ENCODE measurements at places on chromosomes 16 and 17. TPM values are rescaled to one million over a fixed set of nuclear protein-coding genes. Genes with fewer than 3 reads are reported as not detected.

DNA sequence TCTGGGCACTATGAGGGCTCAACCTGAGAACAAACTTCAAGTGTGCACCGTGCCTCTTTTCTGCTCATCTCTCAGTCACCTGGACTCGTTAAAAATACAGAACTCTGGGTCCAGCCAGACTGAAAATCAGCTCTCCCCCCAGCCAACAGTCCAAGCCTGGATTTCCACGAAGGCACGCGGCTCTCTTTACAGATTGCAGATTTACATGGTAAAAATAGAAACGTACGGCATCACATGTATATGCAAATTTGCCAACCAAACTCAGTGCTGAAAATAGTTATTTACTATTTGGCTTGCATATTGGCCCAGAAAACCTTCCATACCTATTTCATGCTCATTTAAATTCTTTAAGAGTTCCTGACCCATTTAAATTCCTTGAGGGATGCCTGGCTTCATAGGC, 315.8 kb downstream of the MAF start:
- no peak for DNase-seq

- no peak for DNase-seq
These were observed 298.5 kb upstream of the FOXF1 start for GRCh38 chr16:86211800-86212199.

GRCh38 chr17:39485555-39485954, 24.3 kb downstream of the CDK12 start:
- no peak for DNase-seq

DNA sequence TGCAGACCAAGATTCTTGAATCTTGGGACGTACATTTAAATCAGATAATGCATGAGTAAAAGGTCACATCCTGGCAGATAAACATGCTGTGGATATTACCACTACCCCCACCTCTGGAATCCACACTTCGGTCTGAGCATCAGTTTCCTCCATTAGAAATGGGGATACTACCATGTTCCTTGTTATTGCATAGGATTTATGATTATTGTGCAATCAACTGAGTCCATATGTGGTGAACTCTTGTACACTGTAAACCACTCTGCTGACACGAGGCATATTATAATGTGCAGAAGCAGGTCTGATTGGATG, 108.7 kb downstream of the VAT1L start:
- no peak for DNase-seq

DNA sequence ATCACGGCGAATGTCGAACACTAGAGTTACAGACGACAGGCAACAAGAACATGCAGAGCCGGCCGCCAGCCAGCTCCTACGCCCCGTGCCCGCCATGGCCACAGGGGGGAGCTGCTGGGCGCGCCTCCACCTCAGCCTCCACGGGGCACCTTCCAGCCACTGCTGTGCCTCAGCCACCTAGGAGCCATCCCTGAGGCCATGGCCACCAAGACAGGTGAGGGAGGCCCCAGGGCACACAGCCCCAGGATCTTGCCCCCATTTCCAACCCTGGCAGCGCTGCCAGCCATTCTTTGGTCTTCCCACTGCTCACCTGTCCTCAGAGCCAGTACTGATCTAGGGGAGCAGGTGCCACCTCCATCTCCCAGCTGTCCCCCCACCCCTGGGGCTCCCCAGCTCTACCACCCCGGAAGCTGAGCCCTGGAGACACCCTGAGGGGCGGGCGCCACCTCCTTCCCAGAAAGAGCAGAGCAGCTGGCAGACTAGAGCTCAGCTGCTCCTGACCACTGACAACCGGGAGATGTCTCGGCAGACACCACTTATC, 11.8 kb downstream of the GNPTG start:
- peak; percentile 83 for DNase-seq

DNA sequence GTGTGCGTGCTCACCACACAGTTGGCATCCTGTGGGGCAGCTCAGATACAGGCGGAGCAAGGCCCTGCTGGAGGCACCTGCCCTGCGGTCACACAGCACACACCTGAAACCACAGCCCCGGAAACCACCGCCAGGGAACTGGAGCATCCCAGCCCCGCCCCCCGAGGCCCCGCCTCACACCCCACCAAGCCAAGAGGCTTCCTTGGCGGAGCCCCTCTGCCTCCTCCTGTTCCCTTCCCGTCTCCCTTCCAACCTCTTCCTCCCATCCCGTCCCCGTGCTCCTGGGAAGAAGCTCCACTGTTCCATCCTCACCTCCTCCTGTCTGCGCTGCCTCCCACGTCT, 205.5 kb downstream of the NTN1 start:
- no peak for DNase-seq

GRCh38 chr17:45263477-45263860, 1.6 kb upstream of the SPATA32 start:
- DNase-seq: no peak

DNA sequence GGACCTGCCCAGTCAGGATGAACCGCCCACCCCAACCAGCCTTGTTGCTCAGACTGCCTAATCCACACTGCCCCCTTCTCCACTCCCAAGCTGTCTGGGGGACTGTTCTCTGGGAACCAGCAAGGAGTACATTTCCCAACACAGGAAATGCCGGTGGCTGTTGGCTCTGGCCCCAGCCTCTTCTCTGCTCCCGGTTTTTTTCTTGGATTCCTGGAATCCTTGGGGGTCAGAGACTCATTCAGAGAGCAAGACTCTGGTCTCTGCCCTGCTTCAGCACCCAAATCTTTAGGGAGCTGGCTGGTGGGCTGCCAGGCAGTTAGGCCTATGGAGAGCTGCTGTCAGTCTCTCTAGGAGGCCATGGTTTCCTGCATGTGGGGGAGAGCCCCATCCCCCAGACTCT, 10.8 kb upstream of the MTMR4 start:
- peak; percentile 62 for DNase-seq

GRCh38 chr16:12416136-12416787, 387.4 kb downstream of the CPPED1 start:
- DNase-seq: no peak

DNA sequence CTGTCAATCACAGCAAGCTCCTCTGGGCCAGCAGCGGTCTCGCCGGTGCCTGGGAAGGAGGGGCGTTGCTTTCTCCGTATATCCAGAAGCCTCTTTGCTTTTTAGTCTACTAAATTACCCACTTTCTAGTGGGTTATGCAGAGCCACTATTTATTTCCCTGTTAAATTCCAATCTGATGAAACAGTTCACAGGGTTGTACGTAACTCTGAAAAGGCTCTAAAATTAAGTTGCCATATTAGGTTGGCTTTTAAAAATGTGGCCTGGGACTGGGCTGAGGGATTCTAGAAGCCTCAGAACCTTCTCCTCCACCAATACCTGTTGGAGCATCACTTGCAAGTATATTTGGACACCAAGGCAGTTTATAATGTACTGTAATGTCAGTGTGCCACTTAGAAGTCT, 27.2 kb downstream of the MARCHF10 start:
- DNase-seq: no peak

- no peak for DNase-seq
These were observed 23.4 kb downstream of the MYH13 start for GRCh38 chr17:10349403-10349802.

GRCh38 chr16:68086860-68087268, 1.7 kb downstream of the NFATC3 start:
- no peak for DNase-seq

GRCh38 chr17:60724647-60725046, 47.0 kb downstream of the BCAS3 start:
- DNase-seq: no peak

DNA sequence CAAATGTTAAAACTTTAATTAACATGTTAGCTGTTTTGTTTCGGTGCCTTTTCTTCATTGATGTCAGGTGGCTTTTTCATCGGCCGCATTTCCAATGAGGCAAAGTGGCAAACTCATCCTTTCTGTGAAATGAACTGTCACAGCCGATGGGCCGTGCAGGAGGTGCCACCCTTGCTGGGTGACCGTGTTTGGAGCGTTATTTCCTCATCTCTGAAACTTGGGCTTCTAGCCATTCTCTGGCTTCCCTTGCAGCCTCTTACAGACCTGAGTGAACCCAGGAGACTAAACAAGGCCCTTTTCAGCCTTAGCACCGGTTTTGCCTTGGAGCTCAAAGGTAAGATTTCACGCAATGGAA, 42.2 kb upstream of the PRSS54 start:
- peak; percentile 12 for DNase-seq

- no peak for DNase-seq
These were observed 17.5 kb upstream of the IRF8 start for GRCh38 chr16:85881436-85881835.

- DNase-seq: no peak
These were observed 25.4 kb upstream of the KRT20 start for GRCh38 chr17:40910441-40910841.

DNA sequence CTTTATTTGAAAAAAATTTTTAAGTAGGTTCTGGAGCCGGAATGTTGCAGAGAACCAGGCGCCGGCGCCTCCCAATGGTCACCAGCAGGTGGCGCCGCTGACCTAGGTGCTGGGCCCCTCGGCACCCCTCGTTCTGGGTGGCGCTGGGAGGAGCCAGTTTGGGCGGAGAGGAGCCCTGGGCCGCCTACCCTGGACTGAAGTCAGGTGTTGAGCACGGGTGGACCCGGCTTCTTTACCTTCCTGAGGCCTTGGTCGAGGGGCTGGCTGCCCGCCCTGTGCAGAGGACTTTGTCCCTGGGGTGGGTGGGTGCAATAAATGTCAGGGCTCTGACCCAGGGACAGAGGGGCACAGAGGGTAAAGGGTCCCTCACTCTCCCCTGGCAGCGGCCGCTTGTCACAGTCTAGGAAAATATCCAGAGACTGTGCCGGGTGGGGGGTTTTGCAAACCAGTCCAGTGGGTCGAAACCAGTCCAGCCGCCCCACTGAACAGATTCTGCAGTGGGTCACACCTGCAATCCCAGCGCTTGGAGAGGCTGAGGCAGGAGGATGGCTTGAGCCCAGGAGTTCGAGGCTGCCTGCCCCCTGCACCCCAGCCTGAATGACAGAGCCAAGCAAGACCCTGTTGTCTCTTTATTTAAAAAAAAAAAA, 30.1 kb upstream of the TNFRSF13B start:
- peak; percentile 90 for DNase-seq

DNA sequence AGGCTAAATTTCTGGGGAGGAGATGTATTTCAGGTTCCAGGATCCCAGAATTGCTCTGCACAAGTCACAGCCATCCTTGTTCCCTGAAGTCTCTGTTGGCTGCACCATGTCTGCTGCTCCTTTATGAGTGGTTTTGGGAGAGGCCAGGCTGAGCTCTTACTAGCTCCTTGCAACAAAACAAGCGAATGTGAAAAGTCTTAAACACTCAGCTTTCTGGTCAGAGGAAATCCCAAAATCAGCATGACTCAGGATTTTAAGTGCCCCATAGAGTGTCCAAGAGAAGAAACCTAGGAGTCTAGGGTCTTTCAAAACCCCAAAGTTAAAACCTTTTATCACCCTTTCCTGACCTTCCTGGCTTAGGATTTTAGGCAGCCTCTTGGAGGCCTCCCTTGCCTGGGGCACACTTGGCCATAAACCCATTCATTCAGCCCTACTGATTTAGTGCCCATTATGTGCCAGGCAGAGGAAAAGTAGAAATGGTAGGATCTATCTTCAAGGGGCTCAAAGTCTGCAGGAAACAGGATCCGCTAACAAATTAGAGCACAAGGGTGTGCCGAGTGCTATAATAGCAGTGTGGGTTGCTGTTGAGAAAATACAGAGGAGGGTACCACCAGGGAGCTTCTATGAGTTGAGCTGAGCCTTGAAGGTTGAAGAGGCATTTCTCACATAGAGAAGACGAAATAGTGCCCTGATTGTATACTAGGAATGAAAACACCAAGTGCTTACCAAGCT, 36.9 kb downstream of the SOST start:
- DNase-seq: no peak

DNA sequence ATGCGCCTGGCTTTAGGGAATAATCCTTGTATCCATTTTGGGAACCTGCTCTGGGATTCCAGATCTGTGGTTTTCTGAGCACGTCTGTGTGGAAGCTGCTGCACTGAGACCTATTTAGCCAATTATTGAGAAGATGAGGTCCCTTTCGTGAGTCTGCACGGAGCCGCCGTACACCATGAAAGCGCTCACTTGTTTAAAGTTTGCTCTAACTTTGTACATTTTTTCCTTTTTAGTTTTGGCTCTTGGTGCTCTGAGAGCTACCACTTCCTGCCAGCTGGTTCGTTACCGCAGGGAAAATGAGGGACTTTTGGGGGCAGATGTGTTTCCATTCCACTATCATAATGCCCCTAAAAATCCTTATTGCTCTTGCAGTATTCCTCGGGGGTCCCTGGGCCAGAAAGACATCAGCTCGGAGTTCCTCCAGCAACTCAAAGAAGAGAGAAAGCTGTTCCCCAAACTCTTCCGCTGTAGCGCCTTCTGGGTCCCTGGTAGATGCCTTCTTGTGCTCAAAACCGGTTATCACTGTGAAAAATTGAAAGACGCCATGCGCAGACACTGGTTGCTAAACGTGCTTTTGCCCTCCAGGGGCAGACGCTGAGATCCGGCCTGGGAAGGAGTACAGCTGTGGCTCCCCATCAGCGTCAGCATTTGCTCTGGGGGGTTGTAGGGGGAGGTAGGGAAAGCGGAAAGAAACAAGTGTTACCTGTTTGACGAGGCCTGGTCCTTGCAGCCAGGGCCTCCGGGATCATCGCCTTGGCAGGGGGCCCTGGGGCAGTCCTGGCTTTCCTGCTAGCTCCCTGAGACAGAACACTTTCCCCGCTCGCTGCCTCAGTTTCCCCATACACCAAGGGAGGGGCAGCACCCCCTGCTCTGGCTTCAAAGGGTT, 238.1 kb downstream of the MRTFB start:
- peak; percentile 42 for DNase-seq

- no peak for DNase-seq
These were observed 29.4 kb downstream of the COPRS start for GRCh38 chr17:31829649-31830048.

GRCh38 chr17:15654886-15655561, 29.1 kb downstream of the TRIM16 start:
- DNase-seq: peak; percentile 56

DNA sequence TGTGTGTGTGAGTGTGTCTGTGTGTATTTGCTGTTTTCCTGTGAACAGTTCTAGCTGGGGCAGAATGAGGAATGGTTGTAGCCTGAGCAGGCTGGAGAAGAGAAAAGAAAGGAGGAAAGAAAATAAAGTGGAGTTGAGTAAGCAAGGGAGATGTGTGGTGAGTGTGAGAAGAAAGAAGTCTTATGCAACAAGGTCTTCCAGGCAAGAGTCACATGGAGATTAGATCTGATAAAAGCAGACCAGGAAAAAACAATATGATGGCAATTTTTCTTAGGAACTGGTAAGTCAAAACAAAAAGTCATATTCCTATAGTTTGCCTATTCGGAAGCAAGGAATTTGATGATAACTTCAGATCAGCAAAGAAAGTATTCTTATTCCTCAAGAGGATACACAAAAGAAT, 125.0 kb downstream of the HS3ST3A1 start:
- no peak for DNase-seq

- no peak for DNase-seq
These were observed 16.0 kb upstream of the RASD1 start for GRCh38 chr17:17511881-17512858.

- peak; percentile 63 for DNase-seq
These were observed 60.8 kb upstream of the MED9 start for GRCh38 chr17:17416007-17416399.

Gene CRHR1
- polyA plus RNA-seq: not detected

Gene SPHK1
- 5.8 TPM for polyA plus RNA-seq

Gene CDRT15
- not detected for polyA plus RNA-seq

Gene MYL4
- polyA plus RNA-seq: 2.1 TPM

Gene AARSD1
- polyA plus RNA-seq: 61.2 TPM

Gene SGSM2
- polyA plus RNA-seq: 91.8 TPM

Gene TBC1D3C
- not detected for polyA plus RNA-seq

Gene KRT39
- not detected for polyA plus RNA-seq

Gene ORC6
- polyA plus RNA-seq: 3.4 TPM

Gene RDM1
- polyA plus RNA-seq: not detected

Gene OR3A3
- polyA plus RNA-seq: not detected

Gene TNFSF13
- polyA plus RNA-seq: 32.0 TPM

Gene LRRC37B
- polyA plus RNA-seq: 7.6 TPM
